Stimulated activated CD4-positive, alpha-beta T cell treated with anti-CD3 and anti-CD28 coated beads, Interleukin-1b, Interleukin-23, amount 100 ng/mL, for 48 hours (primary cell): ENCODE measurements at places on chromosomes 3 and 15.

- no peak for DNase-seq
These were observed 78.2 kb downstream of the CHAC1 start for GRCh38 chr15:41031232-41032078.

DNA sequence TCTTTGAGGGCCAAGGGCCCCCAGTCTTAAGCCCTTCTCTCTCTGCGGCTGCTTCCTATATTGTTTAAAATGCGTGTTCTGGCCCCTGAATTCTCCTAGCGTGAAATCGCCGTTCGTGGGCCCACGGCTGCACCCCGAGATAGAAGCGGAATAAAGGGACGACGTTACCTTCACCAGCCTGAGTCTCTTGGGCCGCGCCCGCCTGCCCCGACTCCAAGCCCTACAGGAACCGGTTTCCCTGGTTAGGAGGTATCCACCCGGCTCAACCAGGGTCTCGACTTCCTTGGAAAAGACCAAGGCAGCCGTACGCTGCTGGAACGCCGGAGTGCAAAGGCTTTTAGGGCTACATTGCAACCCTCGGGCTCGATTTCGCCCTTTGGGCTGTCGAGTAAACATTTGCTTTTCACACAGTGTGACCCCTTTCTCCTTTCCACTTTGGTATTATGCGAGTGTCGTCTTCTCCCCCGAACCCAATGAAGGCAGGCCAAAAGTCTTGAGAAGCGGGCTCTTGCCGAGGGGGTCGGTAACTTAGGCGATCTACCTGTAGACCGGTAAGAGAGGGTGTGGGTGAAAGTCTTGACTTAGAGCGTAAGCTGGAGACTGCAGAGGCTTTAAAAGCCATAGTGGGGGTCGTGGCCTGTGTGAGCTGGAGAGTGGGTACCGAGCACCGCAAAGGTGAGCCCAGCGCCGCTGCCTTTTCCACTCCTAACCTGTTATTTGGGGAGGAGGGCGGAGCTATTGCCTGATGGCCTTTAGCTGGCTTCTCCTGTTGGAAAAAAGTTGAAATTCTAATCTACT lies 2.0 kb downstream of the TRIM71 start:
- DNase-seq = no peak

GRCh38 chr3:68664276-68664675 lies 268.1 kb downstream of the TAFA4 start:
- no peak for DNase-seq

DNA sequence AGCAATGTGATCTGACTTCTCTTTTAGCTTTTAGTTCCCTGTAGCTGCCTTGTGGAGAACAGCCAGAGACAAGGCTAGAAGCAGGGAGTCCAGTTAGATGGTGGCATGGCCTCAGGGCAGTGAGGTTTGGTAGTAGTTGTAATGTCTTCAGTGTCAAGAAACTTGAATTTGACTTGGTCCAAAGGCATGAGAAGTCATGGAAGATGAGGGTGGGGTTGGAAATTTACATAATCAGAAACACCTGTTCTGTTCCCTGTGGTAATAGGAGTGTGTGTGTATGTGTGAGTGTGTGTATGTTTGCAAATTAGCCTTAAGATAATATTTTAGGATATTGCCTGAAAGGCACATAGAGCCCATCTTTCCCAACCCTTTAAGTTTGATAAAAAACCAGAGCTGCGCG lies 55.2 kb upstream of the GCNT3 start:
- no peak for DNase-seq

DNA sequence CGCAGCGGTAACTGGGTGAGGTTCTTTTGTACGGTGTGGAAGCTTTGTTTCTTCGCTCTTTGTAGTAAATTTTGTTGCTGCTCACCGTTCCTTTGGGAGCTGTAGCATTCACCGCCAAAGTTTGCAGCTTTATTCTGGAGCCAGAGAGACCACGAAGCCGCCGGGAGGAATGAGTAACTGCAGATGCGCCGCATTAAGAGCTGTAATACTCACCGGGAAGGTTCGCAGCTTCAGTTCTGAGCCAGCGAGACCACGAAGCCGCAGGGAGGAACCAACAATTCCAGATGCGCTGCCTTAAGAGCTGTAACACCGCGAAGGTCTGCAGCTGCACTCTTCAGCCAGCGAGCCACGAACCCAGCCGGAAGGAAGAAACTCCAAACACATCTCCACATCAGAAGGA lies 56.0 kb upstream of the DYNC1LI1 start:
- no peak for DNase-seq

DNA sequence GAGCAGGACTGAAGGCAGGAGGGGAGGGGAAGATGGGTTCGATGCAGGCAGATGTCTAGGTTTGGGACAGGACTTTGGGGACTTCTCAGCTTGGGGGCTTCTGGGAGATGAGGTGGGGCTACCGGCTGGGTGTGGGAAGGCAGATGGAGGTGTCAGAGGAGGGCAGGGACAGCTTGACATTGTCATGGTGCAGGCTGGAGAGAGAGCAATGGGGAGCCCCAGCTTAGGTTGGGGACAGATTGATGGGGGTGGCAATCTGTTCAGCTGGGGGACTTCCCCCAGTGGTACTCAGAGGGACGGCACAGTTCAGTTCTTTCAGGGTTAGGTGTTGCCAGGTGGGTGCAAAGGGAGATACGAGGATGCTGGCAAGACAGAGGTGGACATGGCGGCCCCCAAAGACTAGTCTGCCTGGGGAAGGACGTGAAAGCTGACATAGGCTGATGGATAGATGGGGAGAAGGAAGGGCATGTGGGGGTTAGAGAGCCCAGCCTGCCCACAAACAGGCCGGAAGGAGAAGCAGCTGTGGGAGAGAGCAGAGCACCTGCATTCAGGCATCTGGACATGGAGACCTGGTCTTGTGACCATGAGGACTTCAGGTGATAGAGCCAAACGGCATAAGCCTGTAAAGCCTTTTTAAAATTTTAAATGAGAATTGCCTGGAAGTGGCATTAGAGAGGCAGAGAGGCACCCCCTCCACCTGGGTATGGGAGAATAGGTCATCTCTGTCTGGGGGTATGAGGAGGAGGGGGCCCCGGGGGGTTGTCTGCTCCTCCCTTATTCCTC lies 21.1 kb downstream of the ACAA1 start:
- no peak for DNase-seq

DNA sequence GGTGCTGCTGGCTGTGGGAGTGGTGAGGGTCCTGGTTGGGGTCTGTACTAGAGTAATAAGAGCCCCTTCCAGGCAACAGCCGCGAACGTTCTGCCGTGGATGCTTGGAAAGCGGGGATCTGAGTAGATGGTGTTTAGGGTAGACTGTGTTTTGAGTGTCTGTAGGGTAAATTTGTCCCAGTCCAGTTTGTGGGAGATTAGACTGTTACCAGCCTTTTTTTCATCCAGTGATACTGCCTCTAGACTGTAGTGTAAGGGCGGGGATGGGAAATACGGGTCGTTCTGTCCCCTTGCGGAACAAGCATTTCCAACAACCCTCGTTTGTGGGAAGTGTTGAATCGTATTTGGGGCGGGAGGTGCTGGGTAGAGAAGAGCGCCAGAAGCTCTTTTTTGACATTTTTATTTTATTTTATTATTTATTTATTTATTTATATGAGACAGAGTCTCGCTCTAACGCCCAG lies 424 bp downstream of the HAUS2 start:
- DNase-seq = no peak

DNA sequence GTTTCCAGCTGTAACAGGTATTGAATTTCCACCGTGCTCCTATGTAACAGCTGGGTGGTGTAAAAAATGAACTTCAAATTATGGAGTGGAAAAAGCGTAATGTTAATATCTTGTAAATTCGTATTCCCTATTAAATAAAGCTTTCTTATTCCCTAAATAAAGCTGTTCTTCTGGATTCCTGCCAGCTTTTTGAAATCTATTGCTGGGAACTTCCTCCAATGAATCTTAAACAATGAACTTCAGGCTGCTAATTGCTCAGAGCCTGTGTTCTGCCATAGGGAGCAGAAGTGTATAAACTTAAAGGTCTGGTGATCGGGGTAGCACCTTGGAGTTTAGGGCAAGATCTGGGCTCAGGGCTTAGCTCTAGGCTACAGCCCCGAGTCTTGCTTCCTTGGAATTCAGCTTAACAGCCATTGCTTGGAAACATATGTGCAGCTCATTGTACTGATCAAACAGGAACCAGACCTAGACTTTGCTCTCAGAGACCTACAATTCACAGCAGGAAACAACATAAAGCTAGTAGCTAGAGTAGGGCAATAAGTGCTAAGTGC lies 1.4 kb downstream of the ARL14 start:
- no peak for DNase-seq

DNA sequence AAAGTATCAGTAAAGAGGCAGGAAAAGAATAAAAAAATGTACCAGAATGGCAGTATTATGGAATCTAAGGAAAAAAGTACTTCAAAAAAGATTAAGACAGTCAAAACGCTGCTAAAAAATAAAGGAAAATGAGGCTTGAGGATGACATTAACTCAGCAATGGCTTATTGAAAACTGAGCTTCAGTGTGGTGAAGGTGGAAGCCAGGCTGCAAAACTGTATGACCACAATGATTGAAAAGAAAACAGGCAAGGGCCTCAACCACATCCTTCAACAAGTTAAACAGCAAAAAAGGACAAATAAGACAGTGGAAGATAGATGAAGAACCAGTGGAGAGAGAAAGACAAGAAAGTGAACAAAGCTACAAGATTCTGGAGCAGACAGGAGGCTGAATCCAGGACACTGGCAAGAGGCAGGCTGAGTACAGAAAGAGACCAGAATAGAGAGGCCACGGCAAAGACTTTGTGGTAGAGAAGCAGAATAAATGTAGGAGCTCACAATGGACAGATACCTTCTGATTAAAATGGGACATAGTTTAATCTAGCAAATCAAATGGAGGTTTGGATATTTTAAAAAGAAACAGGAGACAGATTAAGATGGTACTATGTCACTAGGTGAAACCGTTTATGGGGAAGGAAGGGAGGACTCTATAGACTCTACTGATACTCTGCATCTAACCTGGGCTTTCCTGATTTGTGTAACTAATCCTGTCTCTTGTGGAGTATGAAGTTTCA lies 86.1 kb downstream of the TJP1 start:
- no peak for DNase-seq

DNA sequence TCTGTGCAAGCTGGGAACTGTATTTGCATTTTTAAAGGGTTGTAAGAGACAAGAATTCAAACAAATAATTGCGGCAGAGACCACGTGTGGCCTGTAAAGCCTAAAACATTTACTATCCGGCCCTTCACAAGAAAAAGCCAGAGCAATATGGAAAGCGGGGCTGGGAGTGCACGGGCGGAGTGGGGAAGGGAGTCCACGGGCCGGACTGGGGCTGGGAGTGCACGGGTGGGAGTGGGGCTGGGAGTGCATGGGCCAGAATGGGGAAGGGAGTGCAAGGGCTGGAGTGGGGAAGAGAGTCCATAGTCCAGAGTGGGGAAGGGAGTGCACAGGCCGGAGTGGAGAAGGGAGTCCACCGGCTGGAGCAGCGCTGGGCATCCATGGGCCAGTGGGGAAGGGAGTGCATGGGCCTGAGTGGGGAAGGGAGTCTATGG lies 41.2 kb downstream of the KLF15 start:
- DNase-seq = no peak

- peak; percentile 36 for DNase-seq
These were observed 5.3 kb downstream of the ZNF710 start for GRCh38 chr15:90006217-90007075.

DNA sequence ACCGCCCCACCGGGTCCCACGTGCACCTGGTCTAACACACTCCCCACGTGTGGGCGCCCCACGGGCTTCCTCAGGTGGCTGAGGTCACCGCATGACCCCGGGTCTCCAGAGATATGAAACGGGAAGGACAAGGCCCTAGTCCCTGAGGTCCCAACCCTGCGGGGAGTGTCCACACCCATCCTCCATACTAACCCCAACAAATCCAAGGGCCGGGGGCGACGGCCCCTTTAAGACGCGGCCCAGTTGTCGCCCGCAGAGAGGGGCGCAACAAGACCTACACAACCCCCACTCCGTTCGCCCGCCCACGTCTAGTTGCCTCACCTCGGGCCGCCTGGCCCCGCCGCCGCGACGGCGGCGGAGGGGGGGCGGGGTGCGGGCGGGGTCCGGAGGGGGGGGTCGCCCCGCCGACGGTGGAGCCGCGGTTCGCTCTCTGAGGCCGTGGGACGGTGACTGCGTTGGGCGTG lies 396 bp downstream of the INO80 start:
- peak; percentile 81 for DNase-seq

- no peak for DNase-seq
These were observed 262.5 kb upstream of the LRTM1 start for GRCh38 chr3:55190331-55190730.

- DNase-seq = no peak
These were observed 287.8 kb upstream of the WNT5A start for GRCh38 chr3:55774856-55775255.
